ENCODE measurements at places on chromosomes 7 and 10.

- DNase-seq: no peak
Observed at GRCh38 chr7:30364773-30365172, 80.4 kb downstream of the ZNRF2 start.

GRCh38 chr7:84331616-84332015 is 137.0 kb upstream of the SEMA3A start:
- no peak for DNase-seq

- DNase-seq: no peak
Observed at GRCh38 chr7:144436500-144436899, 33.0 kb upstream of the NOBOX start.

DNA sequence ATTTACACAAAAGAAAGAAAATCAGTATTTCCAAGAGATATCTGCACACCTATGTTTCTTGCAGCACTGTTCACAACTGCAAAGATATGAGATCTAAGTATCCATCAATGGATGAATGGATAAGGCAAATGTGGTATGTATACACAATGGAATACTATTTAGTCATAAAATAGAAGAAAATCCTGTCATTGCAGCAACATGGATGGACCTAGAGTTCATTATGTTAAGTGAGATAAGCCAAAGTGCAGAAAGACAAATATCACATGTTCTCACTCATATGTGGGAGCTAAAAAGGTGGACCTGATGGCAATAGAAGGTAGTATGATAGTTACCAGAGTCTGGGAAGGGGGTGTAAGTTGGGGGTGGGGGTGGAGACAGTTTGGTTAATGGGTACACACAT is 1171.6 kb downstream of the SORCS1 start:
- DNase-seq: no peak

DNA sequence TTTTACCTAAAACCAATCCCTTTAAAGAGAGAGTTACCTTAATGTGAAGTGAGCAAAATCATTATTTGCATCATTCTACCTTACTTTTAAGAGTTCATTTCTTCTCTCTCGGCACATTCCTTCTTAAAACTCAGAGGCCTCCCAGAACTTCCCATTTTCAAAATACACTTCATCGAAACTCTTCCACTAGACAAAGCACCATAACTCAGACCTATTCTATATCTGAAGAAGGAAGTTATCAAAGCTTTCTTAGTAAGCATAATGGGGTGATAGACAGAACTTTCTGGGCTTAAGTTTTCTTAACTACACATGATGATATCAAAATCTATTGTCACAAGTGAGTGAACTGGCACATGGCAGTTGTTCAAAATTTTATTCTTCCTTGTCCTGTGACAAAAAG is 24.6 kb upstream of the GNAT3 start:
- no peak for DNase-seq

DNA sequence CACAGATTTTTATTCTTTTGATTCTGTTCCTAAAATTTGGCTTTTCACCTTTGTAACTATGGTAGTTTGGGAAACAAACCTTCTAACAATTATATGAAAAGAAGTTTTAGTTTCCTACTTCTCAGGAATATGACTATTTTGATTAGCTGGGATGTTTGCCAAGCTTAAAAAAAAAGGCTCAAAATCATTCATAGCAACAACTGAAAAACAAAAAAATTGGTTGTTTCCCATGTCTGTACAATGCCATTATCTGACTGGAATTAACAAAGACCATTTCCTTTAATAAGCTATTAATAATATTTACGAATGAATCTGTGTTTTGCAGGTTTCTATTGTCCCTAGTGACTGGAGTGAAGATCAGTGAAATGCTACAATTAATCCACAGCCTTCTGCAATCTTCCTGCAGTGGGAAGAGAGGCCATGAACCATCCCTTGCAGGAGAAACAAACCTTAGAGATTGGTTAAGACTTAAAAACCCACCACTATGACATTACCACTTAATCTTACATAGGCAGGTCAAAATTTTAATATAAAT is 4.2 kb downstream of the PURB start:
- no peak for DNase-seq

DNA sequence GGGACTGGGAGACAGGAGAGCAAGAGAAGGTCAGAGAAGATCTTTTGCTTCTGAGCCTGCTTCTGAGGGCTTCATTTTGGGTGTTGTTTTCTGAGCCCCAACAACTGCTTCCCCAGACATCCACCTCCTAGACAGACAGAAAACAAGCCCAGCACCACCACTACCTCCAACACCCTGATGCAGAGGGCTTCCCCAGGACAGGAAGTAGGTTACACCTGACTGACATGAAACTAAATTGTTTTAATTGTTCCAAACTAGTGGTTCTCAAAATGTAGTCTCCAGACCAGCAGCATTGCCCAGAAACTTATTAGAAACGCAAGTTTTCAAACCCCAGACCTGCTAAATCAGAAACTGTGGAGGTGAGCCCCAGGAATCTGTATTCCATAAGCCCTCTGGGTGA is 163.6 kb upstream of the KMT2E start:
- no peak for DNase-seq

GRCh38 chr7:106442476-106442875 is 157.7 kb upstream of the NAMPT start:
- DNase-seq: no peak

DNA sequence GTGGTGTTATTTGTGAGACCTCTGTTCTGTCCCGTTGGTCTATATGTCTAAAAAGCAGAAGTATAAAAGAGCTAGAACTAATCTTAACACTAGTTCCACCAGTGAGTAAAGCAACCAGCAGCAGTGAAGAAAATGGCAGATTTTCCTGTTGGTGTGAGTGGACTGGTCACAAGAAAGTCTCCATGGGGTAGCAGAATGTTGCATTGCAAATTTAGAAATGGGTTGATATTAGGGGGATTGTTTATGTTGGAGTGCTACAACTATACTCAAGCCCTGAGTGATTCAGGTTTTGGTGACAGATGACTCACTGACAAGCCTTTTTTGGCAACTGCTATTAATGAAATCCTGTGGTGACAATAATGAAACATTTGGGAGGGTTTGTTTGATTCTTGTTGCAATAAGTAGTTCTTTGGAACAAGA is 5.6 kb downstream of the AVL9 start:
- DNase-seq: no peak

- no peak for DNase-seq
Observed at GRCh38 chr10:132783940-132784865, 1.7 kb downstream of the NKX6-2 start.

DNA sequence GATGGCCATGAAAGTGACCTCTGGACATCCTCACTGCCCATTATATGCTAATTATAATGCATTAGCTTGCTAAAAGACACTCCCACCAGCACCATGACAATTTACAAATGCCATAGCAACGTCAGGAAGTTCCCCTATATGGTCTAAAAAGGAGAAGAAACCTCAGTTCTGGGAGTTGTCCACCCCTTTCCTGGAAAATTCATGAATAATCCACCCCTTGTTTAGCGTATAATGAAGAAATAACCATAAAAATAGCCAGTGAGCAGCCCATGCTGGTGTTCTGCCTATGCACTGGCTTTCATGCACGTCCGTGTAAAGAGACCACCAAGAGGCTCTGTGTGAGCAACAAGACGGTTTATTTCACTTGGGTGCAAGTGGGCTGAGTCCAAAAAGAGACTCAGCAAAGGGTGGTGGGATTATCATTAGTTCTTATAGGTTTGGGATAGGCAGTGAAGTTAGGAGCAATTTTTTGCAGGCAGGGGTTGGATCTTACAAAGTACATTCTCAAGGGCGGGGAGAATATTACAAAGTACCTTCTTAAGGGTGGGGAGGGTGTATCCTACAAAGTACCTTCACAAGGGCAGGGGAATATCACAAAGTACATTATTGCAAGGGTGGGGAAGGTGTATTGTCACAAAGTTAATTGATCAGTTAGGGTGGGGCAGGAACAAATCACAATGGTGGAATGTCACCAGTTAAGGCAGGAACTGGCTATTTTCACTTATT is 45.6 kb downstream of the LBX1 start:
- DNase-seq: no peak

- DNase-seq: no peak
Observed at GRCh38 chr7:83751217-83751616, 102.3 kb upstream of the SEMA3E start.

DNA sequence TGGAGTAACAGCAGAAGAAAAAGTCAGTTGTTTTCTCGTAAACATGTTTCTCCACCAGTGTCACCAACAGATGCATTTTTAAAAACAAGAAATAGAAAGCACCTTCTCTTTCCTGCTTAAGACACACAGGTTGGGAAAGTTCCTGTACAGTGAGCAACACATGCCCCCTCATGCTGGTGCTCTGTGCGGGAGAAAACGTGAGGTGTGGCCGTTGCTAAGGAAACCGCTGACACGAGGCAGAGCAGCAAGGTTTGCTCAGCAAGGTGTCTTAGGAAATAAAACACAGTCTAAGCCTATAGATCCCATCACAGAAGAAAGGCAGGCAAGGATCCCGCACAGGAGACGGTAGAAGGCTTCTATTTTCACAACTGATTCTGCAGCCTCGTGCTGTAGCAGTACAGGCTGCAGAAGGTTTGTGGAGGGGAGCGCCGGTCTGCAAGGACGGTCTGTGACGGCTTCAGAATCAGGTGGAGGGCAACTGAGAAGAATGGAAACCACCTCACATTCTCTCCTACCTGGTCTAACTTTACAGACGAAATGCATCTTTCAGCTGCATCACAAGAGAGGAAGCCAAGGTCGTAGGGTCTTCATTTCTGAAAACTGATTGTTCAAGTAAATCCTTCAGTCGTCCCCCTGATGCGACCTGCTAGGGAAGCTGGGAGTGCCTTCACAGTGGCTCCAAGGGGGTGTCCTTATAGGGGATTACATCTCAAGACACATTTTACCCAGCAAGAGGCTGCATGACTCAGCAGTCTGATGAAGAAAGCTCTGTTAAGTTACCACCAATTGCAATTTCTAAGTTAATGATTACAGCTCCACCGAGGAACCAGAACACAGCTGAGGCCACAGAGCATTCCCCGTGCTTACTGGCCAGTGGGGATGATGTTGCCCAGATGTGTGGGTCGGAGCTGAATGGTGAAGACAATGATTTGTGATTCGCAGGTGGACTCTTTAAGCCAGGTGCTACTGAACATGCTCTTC is 150.7 kb upstream of the KLF14 start:
- no peak for DNase-seq

- no peak for DNase-seq
Observed at GRCh38 chr7:142607351-142607750, 141.9 kb upstream of the PRSS1 start.
